CD8-positive, alpha-beta memory T cell (primary cell): ENCODE measurements at places on chromosomes 6 and 20.

GRCh38 chr6:41972826-41973225 lies 31.2 kb upstream of the CCND3 start:
- no peak for DNase-seq
- no peaks in the 10 kb centered on the region for H3K27me3 ChIP-seq
- H3K4me3 ChIP-seq: no peak overlapping the region
- peaks cover 11% of the 10 kb centered on the region for H3K36me3 ChIP-seq

DNA sequence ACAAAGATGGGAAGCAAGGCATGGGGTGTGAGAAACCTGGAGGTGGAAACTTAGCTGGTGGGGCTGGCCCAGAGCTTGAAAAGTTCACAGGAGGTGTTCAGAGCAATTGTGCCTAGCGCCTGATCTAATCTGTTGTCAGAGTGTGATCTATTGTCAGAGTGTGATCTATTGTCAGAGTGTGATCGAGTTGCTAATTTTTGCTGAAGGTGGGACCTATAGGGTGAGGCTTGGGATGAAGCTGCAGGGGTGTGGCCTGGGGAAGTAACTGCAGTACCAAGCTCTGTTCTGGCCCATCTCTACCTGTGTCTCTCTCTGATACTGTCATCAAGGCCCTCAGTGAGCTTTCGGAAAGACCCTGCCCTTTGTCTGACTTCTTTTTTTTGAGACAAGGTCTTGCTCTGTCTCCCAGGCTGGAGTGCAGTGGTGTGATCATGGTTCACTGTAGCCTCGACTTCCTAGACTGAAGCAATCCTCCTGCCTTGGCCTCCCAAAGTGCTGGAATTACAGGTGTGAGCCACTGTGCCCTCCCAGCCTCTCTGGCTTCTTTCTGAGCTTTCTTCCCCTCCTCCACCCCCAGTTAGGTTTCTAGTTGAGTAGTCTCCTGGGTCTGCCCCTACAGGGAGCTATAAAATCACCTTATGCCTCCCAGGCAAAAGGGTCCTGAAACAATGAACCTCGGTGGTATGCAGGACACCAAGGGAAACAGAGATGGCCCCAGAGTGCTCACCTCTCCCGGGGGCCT lies 150.8 kb upstream of the RNF24 start:
- no peak overlapping the region for H3K27ac ChIP-seq
- H3K4me3 ChIP-seq: no peak overlapping the region
- H3K4me1 ChIP-seq: peaks cover 1% of the 10 kb centered on the region
- no peaks in the 10 kb centered on the region for H3K27me3 ChIP-seq
- DNase-seq: no peak

DNA sequence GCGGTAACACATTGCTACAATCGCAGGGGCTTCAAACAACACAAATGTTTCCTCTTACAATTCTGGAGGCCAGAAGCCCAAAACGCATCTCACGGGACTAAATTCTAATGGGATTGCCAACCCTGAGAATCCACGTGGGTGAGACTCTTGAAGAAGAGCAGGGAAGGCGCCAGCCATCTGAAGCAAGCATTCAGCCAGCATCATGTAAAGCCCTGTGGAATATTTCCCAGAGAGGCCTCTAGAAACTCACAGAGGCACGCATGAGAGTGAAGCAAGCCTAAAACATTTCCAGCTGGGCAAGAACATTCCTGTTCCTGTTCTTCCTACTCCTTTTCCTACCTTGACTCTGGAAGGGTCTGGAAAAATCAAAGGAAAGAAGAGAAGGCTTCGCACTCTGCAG lies 19.6 kb upstream of the FNDC1 start:
- no peaks in the 10 kb centered on the region for H3K4me1 ChIP-seq
- H3K36me3 ChIP-seq: no peaks in the 10 kb centered on the region
- no peaks in the 10 kb centered on the region for H3K27me3 ChIP-seq
- DNase-seq: no peak
- no peak overlapping the region for H3K27ac ChIP-seq
- H3K4me3 ChIP-seq: no peak overlapping the region

- no peak for DNase-seq
- H3K36me3 ChIP-seq: no peaks in the 10 kb centered on the region
- H3K27me3 ChIP-seq: no peaks in the 10 kb centered on the region
These were observed 311.5 kb downstream of the PLCB1 start for GRCh38 chr20:8443464-8444072.

DNA sequence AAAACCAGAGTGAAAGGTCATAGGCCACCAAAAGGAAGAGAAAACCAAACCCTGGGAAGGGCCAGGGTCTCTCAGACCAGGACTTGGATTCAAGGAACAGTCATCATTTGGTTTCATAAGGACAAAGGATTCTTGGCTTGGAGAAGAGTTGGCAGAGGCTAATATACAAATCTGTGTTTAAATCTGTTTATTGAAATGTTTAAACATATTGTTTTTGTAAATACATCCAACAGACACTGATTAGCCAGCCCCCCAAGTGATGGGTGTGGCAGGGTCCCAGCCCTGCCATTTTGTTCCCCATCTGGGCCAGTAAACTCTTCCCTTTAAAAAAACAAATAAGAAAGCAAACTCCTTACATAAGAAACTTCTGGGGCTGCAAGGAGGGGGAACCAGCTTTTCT lies 6.1 kb upstream of the ZNF831 start:
- no peaks in the 10 kb centered on the region for H3K36me3 ChIP-seq
- no peaks in the 10 kb centered on the region for H3K27me3 ChIP-seq
- H3K4me3 ChIP-seq: no peak overlapping the region
- no peak for DNase-seq

GRCh38 chr20:19141998-19142397 lies 70.4 kb upstream of the SLC24A3 start:
- DNase-seq: no peak
- H3K36me3 ChIP-seq: no peaks in the 10 kb centered on the region
- H3K4me1 ChIP-seq: no peaks in the 10 kb centered on the region
- no peaks in the 10 kb centered on the region for H3K27me3 ChIP-seq
- H3K27ac ChIP-seq: no peak overlapping the region
- H3K4me3 ChIP-seq: no peak overlapping the region

DNA sequence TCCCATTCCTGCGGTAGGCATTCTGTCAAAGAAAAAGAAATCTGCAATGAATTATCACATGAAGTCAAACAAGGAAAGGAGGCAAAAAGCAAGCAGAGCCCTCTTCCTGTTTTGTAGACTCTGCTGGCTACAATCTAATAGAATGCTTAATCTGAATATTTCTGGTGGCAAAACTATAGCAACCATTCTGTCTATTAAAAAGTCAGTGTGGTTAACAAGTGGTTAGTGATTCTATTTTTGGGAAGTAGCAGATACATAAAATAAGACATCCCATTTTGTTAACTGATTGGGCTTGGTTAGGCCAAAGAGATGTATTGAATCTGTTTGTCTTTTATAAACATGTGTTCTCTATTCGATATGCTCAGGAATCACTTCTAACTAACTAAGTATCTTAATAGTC lies 442.3 kb downstream of the CDC5L start:
- H3K36me3 ChIP-seq: no peaks in the 10 kb centered on the region
- peak; percentile 2 for DNase-seq
- peaks cover 19% of the 10 kb centered on the region for H3K4me1 ChIP-seq
- no peak overlapping the region for H3K27ac ChIP-seq

DNA sequence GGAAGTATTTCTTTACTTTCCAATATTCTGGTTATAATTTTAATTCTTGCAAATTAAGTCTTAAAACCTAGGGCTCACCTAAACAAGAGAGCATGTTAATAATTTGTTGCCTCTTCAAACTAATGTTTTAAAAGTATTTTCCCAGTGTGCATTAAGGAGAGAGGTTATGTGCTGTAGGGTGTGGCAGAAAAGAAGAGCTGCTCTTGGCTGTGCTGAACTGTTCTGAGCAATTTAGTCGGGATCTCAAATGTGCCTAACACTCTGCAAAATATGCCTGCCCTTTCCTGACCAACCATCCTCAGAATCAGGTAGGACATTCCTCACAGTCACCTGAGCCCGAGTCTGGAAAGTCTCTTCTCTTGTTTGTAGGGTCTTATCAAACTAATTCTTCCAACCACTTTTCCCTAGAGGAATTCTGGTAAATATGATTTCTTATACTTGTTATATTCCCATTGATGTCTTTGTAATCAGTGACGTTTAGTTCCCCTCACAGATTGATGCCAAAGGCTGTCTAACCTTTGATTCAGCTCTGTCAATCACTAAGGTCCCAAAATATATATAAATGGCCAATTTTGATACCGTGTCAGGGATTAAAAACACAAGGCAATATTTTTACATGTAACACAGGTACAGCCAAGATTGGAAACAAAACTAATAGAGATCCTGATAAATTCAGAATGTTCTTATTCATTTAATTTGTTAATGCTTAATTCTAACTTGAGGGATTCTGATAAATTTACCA lies 298.4 kb downstream of the ADGB start:
- H3K4me3 ChIP-seq: no peak overlapping the region
- H3K36me3 ChIP-seq: no peaks in the 10 kb centered on the region
- peak overlapping the region; percentile 83 for H3K27ac ChIP-seq
- H3K27me3 ChIP-seq: no peaks in the 10 kb centered on the region
- H3K4me1 ChIP-seq: no peaks in the 10 kb centered on the region

DNA sequence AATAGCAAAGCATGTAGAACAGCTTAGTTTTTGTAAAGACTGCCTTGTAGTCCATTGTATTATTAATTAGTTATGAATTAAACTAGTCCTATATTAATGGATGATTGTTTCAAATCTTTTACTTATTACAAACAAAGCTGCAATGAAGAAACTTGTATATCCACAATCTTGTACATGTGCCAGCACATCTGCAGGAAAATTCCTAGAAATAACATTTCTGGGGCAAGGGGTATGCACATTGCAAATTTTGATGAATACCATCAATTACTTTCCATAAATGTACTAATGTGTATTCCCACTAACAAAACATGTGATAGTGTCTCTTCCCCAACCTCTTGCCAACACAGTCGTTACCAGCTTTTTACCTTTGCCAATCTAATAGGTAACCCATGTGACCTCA lies 73.6 kb upstream of the AKAP12 start:
- H3K4me1 ChIP-seq: no peaks in the 10 kb centered on the region
- no peak for DNase-seq
- no peaks in the 10 kb centered on the region for H3K36me3 ChIP-seq
- H3K27ac ChIP-seq: no peak overlapping the region
- H3K27me3 ChIP-seq: no peaks in the 10 kb centered on the region

- H3K4me3 ChIP-seq: no peak overlapping the region
- no peaks in the 10 kb centered on the region for H3K4me1 ChIP-seq
- H3K36me3 ChIP-seq: no peaks in the 10 kb centered on the region
These were observed 71.0 kb upstream of the SAMD3 start for GRCh38 chr6:130293800-130294199.

DNA sequence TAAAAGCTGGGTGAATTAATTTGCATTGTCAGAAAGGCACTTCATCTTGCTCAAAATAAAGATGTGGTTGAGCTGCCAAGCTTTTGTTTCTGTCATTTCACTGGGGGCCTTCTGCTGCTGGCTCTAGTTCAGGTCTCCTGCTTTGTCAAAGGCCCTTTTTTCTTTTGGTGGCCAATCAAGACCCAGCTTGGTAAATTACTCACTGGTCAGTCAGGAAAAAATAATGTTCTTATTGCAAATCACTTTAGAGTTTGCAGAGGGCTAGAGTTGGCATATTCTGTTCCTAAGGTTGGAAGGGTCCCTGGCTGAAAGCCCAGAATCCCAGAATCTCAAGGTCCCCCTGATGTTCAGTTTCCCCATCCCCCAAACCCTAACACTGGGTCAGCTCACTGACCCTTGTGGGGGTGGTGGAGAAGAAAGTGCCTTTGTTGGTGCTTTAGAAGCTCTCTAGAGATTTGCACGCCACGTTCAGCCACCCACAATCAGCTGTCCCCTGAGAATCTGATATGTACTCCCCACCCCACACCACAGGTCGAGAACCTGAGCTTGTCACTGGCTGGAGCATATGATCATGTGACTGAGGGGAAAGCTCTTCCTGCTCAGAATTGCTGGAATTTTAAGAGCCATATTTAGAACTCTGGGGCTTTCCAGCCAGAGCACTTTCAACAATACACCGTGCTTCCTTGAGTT lies 21.7 kb upstream of the BNIP5 start:
- H3K4me1 ChIP-seq: peaks cover 3% of the 10 kb centered on the region
- no peak for DNase-seq
- no peaks in the 10 kb centered on the region for H3K36me3 ChIP-seq
- H3K4me3 ChIP-seq: no peak overlapping the region

- H3K27ac ChIP-seq: no peak overlapping the region
- H3K36me3 ChIP-seq: peaks cover 12% of the 10 kb centered on the region
- no peaks in the 10 kb centered on the region for H3K27me3 ChIP-seq
- peak overlapping the region; percentile 46 for H3K4me3 ChIP-seq
These were observed 87.3 kb upstream of the TULP1 start for GRCh38 chr6:35599761-35600658.

DNA sequence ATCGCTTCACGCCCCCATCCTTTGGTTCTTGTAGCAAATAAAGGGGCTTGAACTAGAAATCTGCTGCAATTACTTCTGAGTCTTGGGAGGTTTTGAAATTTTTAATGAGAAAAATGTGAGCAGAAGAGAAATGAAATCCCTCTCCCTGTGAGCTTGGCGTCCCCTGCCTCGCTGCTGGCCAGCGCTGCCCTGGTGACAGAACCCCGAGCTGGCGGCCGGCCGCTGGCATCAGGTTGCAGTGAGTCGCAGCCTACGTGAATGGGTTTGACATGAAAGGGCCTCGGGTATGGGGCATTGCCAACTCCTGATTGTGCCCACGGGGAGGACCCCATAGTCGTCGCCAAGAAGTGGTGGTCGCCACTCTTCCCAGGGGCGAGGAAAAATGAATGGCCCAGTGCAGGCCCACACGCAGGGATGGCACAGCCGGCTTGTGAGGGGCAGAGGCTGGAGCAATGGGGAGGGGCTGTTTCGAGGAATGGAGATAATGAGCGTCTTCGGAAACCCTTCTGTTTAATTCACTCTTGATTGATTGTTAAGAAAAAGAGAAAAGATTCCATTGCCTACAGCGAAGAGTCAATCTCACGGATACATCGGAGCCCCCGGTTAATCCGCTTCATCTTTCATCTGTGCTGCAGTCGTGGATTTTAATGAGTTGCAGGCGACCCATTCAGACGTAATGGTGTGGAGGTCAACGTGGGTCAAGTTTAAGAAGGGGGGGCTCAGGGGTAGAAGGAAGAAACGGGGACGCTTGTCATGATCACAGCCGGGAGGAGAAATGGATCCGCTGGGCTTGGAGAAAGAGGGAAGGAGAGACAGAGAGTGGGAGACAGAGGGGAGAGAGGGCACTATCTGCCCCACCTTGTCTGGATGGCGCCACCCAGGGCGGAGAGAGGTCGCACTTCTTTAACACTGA lies 380.1 kb downstream of the THBS2 start:
- H3K27me3 ChIP-seq: no peaks in the 10 kb centered on the region
- no peaks in the 10 kb centered on the region for H3K36me3 ChIP-seq
- no peaks in the 10 kb centered on the region for H3K4me1 ChIP-seq

DNA sequence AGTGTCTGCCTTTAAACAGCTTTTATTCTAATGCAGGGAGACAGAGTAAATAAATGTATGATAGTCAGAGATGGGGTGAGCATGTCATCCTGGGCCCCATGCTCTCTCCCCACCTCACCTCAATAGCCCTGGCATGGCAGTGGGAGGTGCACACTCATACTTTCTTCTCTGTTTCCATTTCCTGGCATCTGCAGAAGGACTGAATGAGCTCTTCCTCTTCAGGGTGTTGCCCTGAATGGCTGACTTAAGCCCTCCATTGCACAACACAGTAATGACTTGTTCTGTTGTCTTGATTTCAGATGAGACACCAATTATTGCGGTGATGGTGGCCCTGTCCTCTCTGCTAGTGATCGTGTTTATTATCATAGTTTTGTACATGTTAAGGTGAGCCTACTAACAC lies 57.0 kb upstream of the GNRH2 start:
- H3K36me3 ChIP-seq: peaks cover 43% of the 10 kb centered on the region
- H3K4me3 ChIP-seq: no peak overlapping the region
- no peaks in the 10 kb centered on the region for H3K4me1 ChIP-seq
- no peak for DNase-seq
